ENCODE measurements at places on chromosomes 6 and 20.

GRCh38 chr6:4632421-4632820, 143.8 kb upstream of the CDYL start:
- DNase-seq, result no peak

- no peak for DNase-seq
These were observed 5.6 kb upstream of the ANKRD60 start for GRCh38 chr20:58233881-58234528.

DNA sequence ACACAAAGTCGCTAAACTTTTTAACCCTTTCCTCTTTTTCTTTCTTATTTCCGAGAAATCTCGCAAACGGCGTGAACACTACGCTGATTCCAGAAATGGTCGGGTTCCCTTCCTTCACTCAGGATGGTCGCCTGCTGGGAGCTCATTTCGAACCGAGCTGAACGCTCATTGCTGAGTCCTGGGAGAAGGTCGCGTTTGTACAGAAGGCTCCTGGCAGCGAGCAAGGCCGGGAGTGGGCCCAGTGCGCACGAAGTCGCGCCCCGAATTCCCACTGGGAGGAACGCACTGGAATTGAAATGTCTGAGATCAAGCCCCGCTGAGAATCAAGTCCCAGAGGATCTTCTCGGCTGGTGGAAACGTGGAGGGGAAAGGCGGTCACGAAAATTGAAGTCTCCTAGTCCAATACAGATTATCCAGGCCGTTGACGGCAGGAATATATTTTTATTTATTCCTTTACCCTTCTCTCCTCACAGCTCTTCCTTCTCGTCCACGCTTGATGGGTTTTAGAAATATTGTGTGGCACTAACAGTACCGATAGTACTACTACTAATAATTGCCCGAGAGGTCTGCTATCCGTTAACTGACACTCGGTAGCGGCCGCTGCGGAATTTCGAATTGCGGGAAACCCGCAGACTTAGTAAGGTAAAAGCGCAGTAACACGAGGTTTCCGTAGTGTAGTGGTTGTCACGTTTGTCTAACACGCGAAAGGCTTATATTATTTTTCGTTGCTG, 207.2 kb upstream of the ZNF184 start:
- no peak for DNase-seq

GRCh38 chr6:131998255-131998982, 47.2 kb upstream of the CCN2 start:
- no peak for DNase-seq

GRCh38 chr6:137049095-137049494, 4.3 kb upstream of the IL20RA start:
- no peak for DNase-seq

- DNase-seq, result no peak
These were observed 194.7 kb upstream of the PMEPA1 start for GRCh38 chr20:57904314-57905105.

DNA sequence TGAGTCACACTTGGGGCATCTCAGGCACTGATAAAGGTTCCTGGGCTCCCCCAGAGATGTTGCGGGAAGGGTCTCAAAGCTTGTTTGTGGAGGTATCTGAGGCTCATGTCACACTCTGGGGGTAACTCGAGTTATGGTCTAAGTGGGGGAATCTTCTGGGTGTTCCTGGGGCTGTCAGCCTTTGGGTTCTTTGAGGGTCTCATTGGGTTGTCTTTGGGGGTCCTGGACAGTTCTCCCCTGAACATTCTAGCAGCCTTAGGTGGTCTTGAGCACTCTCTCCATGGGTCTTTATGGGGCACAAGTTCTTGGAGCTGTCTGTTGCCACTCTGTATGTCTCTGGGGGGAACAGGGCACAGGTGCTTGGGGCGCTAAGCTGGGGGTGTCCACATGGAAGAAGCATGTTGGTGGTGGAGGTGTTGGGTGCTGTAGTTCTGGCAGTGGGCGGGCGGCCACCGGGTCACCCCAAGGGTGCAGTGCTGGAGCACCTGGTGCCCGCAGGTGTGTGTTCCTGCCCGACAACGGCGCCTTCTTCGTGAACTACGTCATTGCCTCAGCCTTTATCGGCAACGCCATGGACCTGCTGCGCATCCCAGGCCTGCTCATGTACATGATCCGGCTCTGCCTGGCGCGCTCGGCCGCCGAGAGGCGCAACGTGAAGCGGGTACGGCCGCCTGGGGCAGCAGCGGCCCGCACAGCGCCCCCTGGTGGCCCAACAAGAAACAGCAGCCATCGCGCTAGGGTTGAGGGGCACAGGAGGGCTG, 7.1 kb upstream of the CAPN11 start:
- no peak for DNase-seq

DNA sequence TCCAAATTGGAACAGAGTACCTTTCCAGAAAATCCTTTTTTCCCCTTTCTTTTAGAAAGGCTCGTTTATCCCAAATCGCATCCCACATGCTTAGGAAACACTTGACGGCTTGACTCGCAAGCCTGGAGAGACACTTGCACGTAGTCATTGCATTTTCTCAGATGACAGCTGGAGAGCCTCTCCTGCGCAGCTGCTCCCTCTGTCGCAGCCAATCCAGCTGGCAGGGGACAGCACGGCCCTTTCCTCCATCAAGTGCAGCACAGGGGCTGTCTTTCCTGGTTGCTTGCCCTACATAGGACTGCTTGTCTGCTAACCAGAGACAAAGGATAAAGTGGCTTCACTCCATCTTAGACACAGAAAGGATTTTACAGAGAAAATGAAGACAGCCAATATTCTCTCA, 77.6 kb upstream of the RGS17 start:
- DNase-seq, result no peak

DNA sequence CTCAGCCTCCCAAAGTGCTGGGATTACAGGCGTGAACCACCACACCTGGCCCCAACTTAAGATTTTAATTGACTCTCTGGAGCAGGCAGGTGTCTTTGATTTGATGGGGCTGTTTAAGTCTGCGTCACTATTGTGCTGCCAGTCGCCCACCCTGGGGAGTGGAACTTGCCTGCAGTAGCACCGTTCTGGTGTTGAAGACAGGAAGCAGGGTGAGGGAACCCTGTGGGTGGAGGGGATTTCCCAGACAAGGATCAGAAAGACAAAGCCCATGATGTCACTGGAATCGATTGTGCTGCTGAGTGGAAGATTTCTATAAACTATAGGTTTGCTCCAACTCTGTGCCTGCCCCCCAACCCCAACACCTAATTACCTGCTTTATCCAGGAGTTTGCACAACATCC, 11.0 kb downstream of the ALDH8A1 start:
- no peak for DNase-seq

- DNase-seq, result no peak
These were observed 261.2 kb downstream of the DLL1 start for GRCh38 chr6:170029416-170030283.

DNA sequence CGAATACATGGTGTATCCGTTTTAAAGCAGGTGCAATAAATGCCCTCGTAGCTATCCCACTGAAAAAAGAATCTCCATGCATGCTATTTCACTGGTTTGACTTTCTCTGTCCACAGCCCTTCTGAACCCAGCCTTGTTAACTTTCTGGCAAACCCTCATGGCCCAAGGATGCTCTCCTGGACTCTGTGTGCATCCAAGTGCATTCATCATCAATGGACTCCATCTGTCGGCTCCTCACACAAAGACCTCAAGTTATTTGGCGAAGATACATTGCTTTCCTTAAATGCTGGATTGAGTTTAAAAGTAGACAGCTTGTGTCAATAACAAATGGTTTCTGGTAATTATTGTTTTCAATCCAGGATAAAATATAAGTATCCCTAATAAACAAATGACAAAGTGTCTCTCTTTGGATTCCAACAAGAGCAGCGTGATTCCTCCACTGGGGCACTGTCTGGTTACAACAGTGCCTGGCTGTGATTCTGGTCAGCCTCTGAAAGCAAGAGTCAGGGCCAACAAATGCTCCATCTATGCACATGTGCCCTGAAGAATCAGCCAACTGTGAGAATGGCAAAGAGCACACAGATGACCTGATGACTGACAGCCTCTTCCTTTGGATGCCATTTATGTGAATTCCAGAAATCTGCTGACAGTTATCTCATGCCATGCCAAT, 55.7 kb downstream of the FYN start:
- DNase-seq, result no peak

GRCh38 chr6:154839546-154839945, 106.3 kb downstream of the SCAF8 start:
- DNase-seq, result no peak

GRCh38 chr20:53557130-53557529, 36.5 kb downstream of the ZNF217 start:
- no peak for DNase-seq

- DNase-seq, result no peak
These were observed 4.5 kb upstream of the NKAIN4 start for GRCh38 chr20:63258781-63259180.

GRCh38 chr6:142796571-142796970, 148.4 kb downstream of the HIVEP2 start:
- DNase-seq, result peak; percentile 19

DNA sequence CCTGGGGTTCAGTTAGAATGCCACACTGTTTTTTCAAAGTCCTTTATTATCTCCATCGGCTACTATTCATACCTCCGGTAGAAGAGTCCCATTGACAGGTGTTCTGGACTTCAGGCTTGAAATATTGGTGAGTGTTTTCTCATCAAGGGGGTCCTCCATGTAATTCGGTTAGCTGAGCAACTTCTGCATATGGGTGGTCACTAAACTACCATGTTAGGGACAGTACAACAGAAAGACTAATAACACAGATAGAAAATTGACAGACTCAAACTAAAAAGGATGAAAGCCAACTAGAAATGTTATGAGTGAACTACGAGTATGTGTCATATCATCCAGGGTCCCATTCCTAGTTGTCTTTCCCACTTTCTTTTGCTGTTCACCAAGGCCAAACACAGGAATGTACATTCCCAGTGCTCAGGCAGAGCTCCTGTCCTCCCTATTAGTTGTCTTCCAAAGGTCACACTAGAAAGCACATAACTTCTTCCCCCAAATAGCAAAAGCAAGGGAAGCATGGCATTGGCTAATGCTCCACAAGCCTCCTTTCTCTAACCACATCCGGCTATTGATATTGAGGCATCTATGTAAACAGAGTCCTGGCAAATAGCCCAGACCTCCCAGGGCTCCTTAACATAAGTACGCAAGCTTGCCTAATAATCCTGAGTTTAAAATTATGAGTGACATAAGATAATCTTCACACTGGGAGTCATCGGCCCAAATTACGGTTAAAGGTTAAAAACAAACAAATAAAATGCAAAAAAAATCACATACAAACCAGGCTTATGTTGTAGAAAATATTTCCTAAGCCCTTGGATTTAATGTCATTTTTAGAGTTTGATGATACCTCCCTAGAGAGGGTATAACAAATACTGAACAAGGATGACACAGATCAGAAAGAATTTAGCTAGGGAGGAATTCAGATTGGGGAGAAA, 13.2 kb downstream of the CCN2 start:
- no peak for DNase-seq

DNA sequence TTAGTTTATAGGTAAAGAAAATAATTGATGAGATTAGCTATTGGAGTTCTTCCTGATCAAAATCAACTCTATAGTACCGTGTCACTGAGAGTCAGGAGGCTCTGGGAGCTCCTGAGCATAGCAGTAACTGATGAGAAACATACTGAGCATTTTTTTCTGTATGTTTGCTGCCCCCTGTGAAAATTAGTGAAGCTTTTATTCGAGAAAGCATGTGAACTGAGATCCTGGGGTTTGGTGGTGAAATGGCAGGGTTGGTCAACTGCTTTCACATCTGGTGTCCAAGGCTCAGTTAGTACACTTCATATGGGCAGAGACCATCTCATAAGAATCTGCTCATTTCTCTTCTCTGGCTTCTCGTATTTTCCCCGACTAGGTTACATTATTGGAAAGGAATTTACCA, 4.1 kb upstream of the ABT1 start:
- no peak for DNase-seq

- DNase-seq, result no peak
These were observed 3.4 kb downstream of the BMP7 start for GRCh38 chr20:57262784-57263609.

- no peak for DNase-seq
These were observed 4.6 kb downstream of the OR2H2 start for GRCh38 chr6:29589423-29590048.

- DNase-seq, result no peak
These were observed 727 bp downstream of the MRS2 start for GRCh38 chr6:24403501-24403824.

DNA sequence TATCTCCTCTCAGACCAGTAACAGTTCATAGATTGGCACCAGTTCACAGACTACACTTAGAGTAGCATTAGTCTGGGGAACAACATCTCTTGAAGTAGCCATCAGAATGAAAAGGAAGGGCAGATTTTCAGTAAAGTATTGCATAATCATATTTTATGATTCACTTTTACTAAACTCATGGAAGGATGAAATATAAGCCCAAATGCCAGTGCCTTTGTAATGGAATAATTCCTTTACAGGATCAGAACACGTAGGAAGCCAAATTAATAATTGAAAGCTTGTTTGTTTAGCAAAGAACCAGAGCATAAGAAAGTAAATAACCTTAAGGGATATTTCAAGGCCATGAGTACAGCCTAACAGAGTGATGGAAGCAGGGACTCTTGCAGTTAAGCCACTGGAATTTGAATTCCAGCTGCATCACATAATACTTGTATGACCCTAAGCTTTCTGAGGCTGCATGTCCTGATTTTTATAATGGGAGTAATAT, 11.4 kb upstream of the LOC128125822 start:
- DNase-seq, result no peak

DNA sequence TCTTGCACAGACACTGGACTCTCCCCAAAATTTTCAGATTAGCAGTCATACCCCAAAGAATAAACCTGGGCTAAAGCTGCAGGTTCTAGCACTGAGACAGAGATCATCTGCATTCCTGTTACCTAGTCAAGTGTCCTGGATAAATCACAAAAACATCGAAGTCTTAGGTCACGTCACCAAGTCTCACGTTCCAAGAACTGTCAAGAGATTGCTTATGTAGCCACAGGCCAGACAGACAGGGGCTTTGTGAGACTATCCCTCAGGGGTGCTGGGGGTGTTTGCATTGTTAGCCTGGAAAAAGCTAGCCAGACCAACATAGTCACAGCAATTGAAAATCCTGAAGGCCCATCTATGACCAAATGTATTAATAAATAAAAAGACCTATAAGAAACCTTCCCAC, 243.1 kb upstream of the PREP start:
- no peak for DNase-seq

- DNase-seq, result no peak
These were observed 5.2 kb upstream of the XKR7 start for GRCh38 chr20:31962761-31963160.

- DNase-seq, result no peak
These were observed 10.7 kb upstream of the C20orf204 start for GRCh38 chr20:64025101-64025825.

DNA sequence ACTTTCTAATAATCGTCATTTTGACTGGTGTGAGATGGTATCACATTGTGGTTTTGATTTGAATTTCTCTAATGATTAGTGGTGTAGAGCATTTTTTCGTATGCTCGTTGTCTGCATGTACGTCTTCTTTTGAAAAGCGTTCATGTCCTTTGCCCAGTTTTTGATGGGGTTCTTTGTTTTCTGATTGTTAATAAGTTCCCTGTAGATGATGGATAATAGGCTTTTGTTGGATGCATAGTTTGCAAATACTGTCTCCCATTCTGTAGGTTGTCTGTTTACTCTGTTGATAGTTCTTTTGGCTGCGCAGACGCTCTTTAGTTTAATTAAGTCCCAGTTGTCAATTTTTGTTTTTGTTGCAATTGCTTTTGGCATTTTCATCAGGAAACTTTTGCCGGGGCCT, 32.3 kb upstream of the XRN2 start:
- no peak for DNase-seq
